ENCODE measurements at places on chromosomes 5 and 9. TPM values are rescaled to one million over a fixed set of nuclear protein-coding genes. Genes with fewer than 3 reads are reported as not detected.
A peak's percentile ranks its signal among the peaks of the same experiment; 100 is the strongest.

- H3K4me3 ChIP-seq, result no peak overlapping the region
- H3K36me3 ChIP-seq, result no peaks in the 10 kb centered on the region
- H3K27me3 ChIP-seq, result no peaks in the 10 kb centered on the region
- no peak for DNase-seq
These were observed 199.0 kb downstream of the SLIT3 start for GRCh38 chr5:169101966-169102365.

DNA sequence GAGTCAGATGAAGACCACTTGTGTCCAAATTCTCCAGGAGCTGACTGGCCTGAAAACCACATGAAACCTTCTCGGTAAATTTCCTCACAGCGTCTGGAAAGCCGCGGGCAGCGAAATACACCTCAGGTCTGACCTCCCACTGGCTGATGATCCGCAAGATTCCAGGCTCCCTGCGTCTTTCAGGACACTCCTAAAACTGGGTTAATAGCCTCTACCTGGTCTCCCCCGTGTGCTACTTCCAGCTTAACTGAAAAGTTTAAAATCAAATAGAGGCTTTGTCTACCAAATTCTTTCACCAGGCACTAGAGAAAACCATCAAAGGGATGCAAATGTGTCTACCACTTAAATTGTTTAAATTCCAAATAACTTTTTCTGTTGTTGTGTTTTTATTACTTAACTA lies 312.6 kb downstream of the DRD1 start:
- H3K27me3 ChIP-seq, result no peaks in the 10 kb centered on the region
- no peak for DNase-seq
- H3K4me1 ChIP-seq, result no peaks in the 10 kb centered on the region
- H3K4me3 ChIP-seq, result no peak overlapping the region
- H3K27ac ChIP-seq, result no peak overlapping the region
- no peaks in the 10 kb centered on the region for H3K36me3 ChIP-seq

- peaks cover 29% of the 10 kb centered on the region for H3K36me3 ChIP-seq
- no peaks in the 10 kb centered on the region for H3K4me1 ChIP-seq
- no peaks in the 10 kb centered on the region for H3K27me3 ChIP-seq
- H3K27ac ChIP-seq, result no peak overlapping the region
- no peak overlapping the region for H3K4me3 ChIP-seq
These were observed 29.2 kb downstream of the CEP72 start for GRCh38 chr5:641331-641765.

OR1J2 gene
- total RNA-seq, result not detected

- H3K36me3 ChIP-seq, result no peaks in the 10 kb centered on the region
- peak; percentile 63 for DNase-seq
- H3K4me3 ChIP-seq, result peak overlapping the region; percentile 45
- H3K27ac ChIP-seq, result peak overlapping the region; percentile 79
- no peaks in the 10 kb centered on the region for H3K27me3 ChIP-seq
These were observed 475 bp upstream of the GOLM1 start for GRCh38 chr9:86099701-86100364.

NUTM2G gene
- total RNA-seq, result not detected

All from upper lobe of left lung (tissue), 6 donors.